ENCODE measurements at places on chromosomes 7 and 10.

GRCh38 chr10:97570789-97571471, 1.6 kb upstream of the ANKRD2 start:
- DNase-seq: no peak

DNA sequence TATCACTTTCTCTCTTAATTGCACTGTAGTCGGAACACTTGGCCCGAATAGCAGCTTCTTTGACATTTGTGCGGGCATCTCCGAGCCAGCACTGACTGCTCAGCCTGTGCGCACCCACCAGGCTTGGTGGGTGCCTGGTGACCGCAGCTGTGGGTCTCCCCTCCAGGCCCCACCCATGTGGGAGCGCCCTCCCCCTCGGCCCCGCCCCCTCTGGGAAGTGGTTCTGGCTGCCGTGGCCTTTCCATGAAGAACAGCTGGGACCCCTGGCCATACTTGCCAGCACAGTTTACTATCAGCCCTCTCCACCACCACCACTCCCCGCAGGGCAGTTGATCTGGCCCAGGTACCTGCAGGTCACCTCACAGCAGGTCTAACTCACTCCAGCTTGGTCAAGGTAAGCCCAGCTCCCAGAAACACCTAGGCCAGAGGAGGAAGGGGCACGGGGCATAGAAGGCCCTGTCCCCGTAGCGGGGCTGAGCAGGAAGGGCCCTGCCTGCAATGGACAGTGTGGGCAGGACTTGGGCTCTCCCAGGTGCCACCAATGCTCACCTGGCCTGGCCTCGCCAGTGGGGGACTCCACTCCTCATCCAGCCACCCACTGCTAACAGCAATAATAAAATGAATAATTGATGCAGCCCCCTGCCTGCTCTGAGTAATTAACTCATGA, 5.8 kb downstream of the RASGEF1A start:
- peak; percentile 15 for DNase-seq

GRCh38 chr7:86130268-86130667, 513.4 kb upstream of the GRM3 start:
- no peak for DNase-seq

- no peak for DNase-seq
Observed at GRCh38 chr10:60387531-60387930, 2.1 kb downstream of the ANK3 start.

DNA sequence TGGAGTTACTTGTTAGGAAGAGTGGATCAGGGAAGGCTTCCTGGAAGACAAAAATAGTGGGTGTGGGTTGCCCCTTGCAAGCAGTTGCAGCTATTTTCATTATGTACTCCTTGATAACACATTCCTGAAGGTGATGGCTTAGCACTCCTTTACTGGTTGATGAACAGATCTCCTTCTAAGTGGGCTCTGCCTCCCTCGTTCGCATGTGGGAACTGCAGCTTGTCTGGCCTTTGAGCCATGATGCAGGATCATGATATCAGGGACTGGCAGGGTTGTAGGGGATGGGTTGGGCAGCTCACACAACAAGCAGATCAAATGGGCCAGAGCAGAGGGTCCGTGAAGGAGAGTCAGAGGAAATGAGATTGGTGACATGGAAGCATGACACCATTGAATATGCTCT, 28.8 kb upstream of the LRRC4 start:
- DNase-seq: no peak

GRCh38 chr10:63644418-63645142, 123.4 kb downstream of the REEP3 start:
- no peak for DNase-seq

DNA sequence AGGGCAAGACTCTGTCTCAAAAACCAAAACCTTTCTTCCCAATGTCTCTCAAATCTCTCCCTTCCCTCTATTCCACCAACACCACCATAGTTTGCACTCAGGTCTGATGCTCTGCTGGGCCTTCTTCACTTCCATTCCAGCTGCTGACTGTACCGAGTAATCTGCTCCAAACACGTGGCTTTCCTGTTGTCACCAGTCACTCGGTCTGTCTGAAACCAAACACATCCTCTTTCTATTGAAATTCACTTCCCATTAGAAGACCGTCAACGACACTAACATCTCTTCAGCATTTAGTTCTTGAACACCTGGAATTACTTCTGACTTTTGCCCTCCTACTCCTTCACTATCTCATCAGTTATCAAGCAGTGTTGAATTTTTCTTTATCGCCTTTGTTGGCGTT, 4.7 kb upstream of the NRF1 start:
- no peak for DNase-seq

DNA sequence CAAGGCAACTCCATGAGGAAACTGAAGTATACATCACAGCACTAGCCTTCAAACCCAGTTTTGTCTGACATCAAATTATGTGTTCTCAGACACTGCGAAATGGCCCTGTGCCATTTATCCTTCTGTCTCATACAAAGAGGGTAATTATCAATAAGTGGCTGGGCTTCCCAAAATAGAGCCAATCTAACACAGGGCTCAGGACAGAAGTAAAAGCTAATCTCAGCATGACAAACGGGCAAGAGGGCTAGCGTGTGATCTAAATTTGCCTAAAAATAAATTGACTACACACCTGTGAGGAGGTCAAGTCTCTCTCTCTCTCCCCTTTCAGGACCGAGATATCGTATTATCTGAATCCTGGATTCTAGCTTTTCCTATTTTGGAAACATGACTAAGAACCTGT, 67.2 kb downstream of the DGKB start:
- DNase-seq: peak; percentile 32

GRCh38 chr7:132614428-132615318, 38.4 kb upstream of the PLXNA4 start:
- DNase-seq: no peak

GRCh38 chr10:29257784-29258135, 31.1 kb upstream of the LYZL1 start:
- DNase-seq: no peak

GRCh38 chr7:13778967-13779366, 210.5 kb downstream of the ETV1 start:
- DNase-seq: no peak

- DNase-seq: no peak
Observed at GRCh38 chr7:22361795-22362194, 4.8 kb upstream of the RAPGEF5 start.

GRCh38 chr7:41869997-41870396, 167.1 kb upstream of the INHBA start:
- no peak for DNase-seq

DNA sequence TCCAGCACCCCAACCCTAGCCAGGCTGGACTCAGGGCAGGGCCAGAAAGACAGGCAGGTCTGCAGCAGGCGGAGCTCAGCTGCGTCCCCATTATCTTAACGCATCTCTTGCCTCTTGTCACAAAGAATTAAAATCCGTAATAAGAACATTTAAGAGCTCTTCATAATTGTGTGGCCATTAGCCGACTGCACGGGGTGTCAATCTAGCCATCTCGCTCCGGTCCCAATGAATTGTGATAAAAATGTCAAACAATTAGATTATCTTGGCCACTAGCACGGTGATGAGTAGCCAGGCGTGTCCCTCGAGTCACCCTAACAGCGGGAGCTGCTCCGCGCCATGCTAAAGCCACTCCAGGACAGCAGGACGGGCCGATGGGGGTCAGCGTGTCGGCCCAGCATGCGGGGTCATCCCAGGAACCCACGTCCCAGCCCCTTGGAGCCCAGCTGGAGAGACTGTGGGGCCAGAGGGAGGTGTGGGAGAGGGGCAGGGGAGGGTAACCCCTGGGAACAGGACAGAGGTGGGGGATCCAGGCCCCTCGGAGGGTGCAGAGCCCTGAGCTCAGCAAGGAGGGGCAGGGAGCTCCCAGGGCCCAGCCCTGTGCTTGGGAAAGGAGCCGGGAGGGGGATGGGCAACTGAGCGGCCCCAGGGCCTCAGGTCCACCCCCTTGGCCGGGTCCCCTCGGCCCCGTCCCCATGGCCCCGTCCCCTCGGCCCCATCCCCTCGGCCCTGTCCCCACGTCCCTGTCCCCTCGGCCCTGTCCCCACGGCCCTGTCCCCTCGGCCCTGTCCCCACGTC, 17.7 kb upstream of the NKX6-2 start:
- no peak for DNase-seq

GRCh38 chr7:135920478-135920877, 56.7 kb downstream of the MTPN start:
- no peak for DNase-seq

DNA sequence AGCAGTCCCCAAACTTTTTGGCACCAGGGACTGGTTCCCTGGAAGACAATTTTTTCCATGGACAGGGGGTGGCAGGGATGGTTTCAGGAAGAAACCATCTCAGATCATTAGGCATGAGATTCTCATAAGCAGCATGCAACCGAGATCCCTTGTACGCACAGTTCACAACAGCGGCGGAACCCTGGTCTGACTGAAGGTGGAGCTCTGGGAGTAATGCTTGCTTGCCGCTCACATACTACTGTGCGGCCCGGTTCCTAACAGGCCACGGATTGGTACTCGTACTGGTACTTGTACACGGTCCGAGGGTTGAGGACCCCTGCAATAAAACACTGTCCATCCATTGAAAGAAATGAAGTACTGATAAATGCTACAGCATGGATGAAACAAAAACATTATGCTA, 32.8 kb downstream of the MKRN1 start:
- DNase-seq: no peak

DNA sequence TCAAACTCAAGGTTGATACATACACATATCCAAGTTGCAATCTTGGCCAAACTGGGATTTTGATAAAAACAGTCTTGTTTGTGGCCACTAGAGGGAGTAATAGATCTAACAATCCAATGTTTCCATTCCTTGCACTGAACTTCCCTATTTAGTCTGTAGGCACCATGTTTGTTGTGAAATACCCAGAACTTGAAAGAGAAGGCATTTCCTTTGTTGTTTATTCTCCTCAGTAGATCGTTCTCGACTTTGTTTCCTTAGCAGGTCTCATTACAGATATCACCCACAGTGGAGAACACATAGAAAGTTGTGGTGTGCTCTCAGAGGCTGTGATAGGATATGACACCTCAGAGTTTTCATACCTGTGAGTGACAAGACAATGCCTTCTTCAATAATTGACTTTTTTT, 70.3 kb upstream of the MXI1 start:
- peak; percentile 39 for DNase-seq

- DNase-seq: no peak
Observed at GRCh38 chr7:23004247-23004520, 9.7 kb downstream of the HYCC1 start.

DNA sequence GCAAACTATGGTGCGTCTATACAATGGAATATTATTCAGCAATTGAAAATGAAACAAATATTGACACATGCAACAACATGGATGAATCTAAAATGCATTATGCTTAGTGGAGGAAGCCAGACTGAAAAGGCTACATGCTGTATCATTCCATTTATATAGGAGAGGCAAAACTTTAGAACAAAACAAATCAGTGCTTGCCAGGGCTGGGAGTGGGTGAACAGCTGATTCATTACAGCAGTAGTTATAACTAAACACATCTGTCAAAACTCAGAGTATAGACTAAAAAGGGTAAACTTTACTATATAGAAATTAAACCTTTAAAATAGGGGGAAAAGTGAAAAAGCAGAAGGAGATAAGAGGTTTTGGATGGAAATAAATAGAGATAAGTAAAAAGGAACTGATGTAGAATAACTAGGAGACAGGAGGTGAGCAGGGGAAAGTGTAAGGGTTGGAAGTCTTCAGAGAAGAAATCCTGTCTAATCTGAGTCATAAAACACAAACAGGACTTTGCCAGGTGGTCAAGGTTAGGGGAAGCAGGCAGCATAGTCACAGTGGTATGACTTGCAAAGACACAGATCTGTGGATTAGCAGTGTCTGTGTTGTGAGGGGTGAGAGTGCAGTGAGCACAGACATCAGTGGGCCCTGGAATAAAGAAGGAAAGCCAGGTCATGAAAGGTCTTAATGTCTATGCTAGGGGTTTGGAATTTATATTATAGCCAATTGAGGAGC, 349.8 kb downstream of the PHTF2 start:
- DNase-seq: no peak

- no peak for DNase-seq
Observed at GRCh38 chr7:81441750-81442149, 328.1 kb downstream of the HGF start.

- no peak for DNase-seq
Observed at GRCh38 chr7:115678086-115678982, 352.2 kb downstream of the TFEC start.

GRCh38 chr10:8404721-8405120, 350.2 kb downstream of the GATA3 start:
- DNase-seq: no peak

GRCh38 chr7:36260481-36260880, 107.4 kb downstream of the EEPD1 start:
- DNase-seq: no peak

DNA sequence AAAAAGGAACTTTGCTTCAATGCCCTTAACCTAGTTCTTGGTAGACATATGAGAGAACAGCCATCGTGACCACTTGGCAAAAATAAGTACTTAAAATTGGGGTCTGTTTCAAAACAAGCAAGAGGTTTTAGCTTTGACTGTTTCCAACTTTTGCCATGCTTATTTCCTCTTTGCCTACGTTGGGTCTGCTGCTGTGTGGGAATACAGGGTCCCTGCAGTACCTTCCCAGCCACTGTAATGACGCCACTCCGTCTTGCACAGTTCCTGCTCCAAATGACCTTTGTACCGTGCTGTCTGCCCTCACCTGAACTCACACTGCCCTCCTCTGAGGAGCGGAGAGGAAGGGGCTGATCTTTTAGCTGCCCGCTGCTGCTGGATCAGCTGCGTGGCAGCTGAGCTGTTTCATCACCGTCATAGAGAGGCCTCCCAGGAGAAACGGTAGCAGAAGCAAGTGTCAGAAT, 133.1 kb downstream of the MAPK8 start:
- no peak for DNase-seq

All from D341Med (cell line).